AG08396 (cell line): ENCODE measurements at places on chromosomes 7 and 10.

GRCh38 chr7:77649716-77650349 lies 46.4 kb upstream of the RSBN1L start:
- peak; percentile 30 for DNase-seq

- no peak for DNase-seq
These were observed 13.7 kb upstream of the NPTX2 start for GRCh38 chr7:98603399-98603788.

GRCh38 chr10:127919418-127920271 lies 12.7 kb downstream of the PTPRE start:
- peak; percentile 37 for DNase-seq

- DNase-seq, result no peak
These were observed 26.3 kb downstream of the NPTX2 start for GRCh38 chr7:98643236-98643985.

- no peak for DNase-seq
These were observed 309.2 kb downstream of the CAMK1D start for GRCh38 chr10:12658526-12658925.

DNA sequence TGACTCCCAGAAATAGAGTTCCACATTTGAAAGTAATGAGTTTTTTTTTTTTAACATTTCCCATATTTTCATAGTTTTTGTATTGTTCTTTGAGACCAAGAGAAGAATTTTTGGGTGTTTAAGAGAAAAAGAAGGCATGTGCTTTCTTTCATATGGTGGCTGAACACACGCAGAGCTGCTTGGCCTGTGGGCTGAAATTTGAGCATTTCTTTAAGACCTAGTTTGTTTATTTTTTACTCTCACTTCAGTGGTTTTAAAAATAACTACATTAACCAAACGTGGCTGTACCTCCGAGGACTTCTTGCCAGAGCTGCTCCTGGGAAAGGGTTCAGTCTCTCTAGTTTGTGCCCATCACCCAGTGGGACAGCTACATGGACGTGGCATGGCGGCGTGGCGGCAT lies 58.3 kb downstream of the INPP5A start:
- no peak for DNase-seq

GRCh38 chr7:139893999-139894398 lies 64.9 kb downstream of the TBXAS1 start:
- DNase-seq, result no peak

GRCh38 chr10:63252095-63252762 lies 119.1 kb downstream of the NRBF2 start:
- DNase-seq, result no peak

GRCh38 chr7:1979591-1980560 lies 252.9 kb downstream of the MAD1L1 start:
- no peak for DNase-seq

GRCh38 chr7:127252377-127252713 lies 396 bp downstream of the GRM8 start:
- DNase-seq, result no peak

DNA sequence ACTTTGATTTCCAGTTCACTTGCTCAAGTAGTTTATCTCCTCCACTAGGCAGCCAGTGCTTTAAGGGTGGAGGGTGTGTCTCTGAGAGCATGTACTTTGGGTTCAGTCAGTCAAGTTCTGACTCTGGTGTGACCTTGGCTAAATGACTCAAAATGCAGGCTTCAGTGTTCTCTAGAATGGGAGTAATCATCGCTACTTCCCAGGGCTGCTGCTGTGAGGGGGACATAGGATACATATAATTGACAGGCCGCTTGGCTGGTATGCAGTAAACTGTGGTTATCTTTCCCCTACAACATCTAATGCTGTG lies 3.5 kb downstream of the PTPRE start:
- no peak for DNase-seq

- DNase-seq, result peak; percentile 27
These were observed 982 bp downstream of the COBL start for GRCh38 chr7:51315393-51316261.

- DNase-seq, result no peak
These were observed 17.5 kb downstream of the PWWP2B start for GRCh38 chr10:132414402-132415016.

- peak; percentile 71 for DNase-seq
These were observed 97.4 kb downstream of the C10orf105 start for GRCh38 chr10:71622154-71622526.

GRCh38 chr7:158082761-158083160 lies 504.9 kb downstream of the PTPRN2 start:
- DNase-seq, result no peak

- DNase-seq, result no peak
These were observed 196.3 kb downstream of the EBF3 start for GRCh38 chr10:129767751-129768150.

- DNase-seq, result no peak
These were observed 995.4 kb upstream of the LRRN3 start for GRCh38 chr7:110095372-110096052.

GRCh38 chr10:33660329-33660728 lies 325.9 kb upstream of the NRP1 start:
- DNase-seq, result no peak

GRCh38 chr10:97399843-97400545 lies 1.1 kb downstream of the RRP12 start:
- peak; percentile 78 for DNase-seq

- no peak for DNase-seq
These were observed 45.6 kb downstream of the JCAD start for GRCh38 chr10:30013757-30014156.

- no peak for DNase-seq
These were observed 193.8 kb upstream of the WDR11 start for GRCh38 chr10:120657371-120657770.

DNA sequence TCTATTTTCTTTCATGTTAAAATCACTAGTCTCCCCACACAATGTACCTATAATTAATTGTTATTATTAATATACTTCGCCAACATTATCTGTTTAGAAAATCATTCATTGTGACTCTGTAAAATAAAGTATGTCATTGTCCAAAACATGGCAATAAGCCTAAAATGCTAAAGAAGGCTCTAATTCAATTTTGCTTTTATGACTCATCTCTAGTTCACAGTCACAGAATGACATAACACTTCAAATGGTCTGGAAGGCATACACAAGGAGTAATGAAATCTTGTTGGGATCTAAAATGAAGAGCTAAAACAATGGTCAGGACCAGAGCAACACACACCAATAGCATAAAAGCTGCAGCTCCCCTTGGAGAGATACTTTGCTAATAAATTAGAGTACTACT lies 505.8 kb downstream of the GPAM start:
- DNase-seq, result no peak

GRCh38 chr10:107616463-107617410 lies 452.2 kb upstream of the SORCS1 start:
- no peak for DNase-seq

DNA sequence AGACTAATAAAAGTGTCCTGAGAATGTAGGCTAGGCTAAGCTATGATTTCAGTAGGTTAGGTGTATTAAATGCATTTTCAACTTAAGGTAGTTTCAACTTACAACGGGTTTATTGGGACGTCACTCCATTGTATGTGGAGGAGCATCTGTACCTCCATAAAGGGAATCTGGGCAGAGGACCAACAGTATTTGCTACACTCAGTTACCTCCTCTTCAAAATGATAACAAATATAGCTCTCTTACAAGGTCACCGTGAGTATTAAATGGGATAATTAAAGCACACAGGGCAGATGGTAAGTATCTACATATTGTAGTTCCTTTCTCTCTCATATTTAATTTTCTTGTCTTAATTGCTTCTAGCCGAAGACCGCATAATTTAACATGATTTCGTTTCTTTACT lies 59.0 kb upstream of the FGL2 start:
- DNase-seq, result no peak

- peak; percentile 82 for DNase-seq
These were observed 39.5 kb upstream of the INSIG1 start for GRCh38 chr7:155258226-155258560.

- DNase-seq, result no peak
These were observed 311.0 kb downstream of the PTPRN2 start for GRCh38 chr7:158276414-158277218.

DNA sequence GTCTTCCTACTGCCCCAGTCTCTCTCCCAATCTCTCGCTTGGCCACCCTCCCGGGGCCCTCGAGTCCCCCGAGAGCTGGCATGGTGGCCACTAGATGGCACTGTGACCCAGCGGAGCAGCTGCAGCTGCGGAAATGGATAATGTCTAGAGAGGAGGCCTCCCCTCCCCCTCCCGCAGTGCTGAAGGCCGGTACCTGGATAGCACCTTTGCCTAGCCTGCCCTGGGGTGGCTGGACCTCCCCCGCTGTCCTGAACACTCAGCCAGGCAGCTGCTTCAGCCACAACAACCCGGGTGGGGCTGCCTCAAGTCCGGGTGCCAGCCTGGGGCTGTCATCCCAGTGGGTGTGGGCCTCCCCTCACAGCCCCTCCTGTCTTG lies 65.2 kb downstream of the GOLGA7B start:
- DNase-seq, result peak; percentile 83

DNA sequence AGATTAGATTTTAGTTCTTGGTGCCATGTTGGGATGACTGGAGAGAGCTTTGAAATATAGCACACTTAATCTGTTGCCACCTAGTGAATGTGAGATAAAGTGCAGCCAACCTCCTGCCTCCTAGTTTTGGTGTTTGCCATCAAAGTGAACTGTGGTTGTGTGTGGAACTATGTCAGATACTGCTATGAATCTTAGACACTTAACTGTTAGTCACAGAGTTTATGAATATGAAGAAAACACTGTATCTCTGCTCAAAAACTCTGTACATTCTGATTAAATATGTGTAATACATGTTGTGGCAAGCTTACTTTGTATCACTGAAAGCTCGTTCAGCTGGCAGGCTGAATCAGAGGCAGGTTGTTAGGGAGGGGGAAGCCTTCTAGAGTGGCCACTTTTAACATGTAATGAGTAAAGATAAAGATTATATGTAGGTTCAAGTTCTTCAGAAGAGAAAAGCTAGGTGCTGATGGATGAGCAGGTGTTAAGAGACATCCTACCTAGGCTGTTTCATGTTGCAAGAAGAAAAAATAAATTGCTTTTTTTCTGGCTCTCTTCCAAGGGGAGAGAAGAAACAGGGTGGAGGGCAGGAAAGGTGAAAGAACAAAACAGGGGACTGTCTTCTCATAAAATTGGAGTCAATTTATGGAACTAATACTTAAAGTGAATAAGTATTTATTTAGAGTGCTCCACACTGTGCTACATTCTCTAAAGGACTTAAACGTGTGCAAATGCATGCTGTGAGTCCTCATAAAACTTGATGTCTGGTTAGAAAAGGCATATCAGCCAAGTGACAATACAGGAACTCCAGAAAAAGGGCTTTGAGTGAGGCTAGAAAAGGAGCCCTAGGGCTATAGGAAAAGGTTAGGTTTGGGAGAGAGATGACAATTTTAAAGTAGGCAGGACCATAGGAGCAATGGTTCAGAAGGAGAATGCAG lies 14.1 kb upstream of the LAMB1 start:
- peak; percentile 36 for DNase-seq

DNA sequence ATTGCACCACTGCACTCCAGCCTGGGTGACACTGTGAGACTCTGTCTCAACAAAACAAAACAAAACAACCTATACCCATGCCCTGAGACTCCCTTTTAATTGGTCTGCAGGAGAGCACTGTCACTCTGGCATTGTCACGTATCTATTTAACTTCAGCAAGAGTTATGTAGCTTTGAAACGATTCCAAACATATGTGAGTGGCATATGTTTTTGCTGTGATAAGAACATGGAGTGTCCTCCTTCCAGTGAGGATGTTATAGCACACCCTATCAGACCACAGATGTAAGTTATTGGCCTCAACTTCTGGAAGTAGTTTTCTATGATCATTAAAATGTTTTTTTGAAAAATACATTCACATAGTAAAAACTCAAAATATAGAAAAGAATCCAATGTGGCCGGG lies 15.5 kb upstream of the DNAJC12 start:
- DNase-seq, result no peak

- DNase-seq, result no peak
These were observed 740.5 kb downstream of the SORCS1 start for GRCh38 chr10:106424054-106424453.

GRCh38 chr7:51081270-51081890 lies 235.2 kb downstream of the COBL start:
- DNase-seq, result no peak

GRCh38 chr10:133388236-133388972 lies 5.6 kb upstream of the MTG1 start:
- no peak for DNase-seq

DNA sequence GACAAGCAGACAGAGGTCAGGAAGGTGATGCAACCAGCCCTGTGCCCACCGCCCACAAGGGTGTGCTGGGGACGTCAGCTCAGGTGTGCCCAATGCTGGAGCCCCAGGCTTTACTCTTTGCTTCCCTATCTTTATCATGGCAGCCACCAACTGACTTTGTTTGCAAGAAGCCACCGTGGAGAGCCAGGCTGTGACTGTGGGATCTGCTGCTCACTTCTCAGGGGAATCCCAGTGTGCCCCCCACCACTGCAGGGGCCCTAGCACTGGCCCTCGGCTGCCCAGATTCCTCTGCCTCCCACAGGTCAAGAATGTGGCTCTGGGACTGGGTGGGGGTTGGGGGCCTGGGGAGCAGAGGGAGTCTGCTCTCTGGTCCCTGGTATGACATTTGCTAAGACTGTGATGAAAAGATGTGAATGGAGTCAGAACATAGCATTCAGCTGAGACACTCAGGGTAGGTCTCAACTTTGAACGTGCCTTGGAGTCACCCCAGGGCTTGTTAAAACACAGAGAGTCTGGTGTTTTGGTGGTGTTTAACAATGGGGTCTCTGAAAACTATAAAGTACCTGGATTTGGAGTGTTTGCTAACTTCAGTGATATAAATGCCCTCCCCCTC lies 47.3 kb downstream of the ARHGAP22 start:
- DNase-seq, result no peak

DNA sequence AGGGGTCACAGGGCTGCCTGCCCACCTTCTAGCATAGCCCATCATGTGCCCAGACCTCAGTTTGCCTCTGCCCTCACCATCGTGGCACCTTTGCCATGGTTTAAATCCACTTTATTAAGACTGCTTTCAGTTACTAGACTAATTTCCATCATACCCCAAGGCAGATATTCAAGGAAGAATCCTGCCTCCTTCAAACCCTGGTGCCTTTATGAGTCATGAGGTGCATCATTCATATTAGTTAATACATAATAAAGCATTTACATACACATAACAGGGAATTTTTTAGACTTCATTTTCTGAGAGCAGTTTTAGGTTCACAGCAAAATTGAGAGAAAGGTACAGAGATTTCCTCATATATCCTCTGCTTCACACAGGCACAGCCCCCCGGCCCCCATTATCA lies 62.8 kb downstream of the CXCL12 start:
- peak; percentile 33 for DNase-seq

- peak; percentile 18 for DNase-seq
These were observed 100.1 kb upstream of the PTN start for GRCh38 chr7:137443616-137444015.

DNA sequence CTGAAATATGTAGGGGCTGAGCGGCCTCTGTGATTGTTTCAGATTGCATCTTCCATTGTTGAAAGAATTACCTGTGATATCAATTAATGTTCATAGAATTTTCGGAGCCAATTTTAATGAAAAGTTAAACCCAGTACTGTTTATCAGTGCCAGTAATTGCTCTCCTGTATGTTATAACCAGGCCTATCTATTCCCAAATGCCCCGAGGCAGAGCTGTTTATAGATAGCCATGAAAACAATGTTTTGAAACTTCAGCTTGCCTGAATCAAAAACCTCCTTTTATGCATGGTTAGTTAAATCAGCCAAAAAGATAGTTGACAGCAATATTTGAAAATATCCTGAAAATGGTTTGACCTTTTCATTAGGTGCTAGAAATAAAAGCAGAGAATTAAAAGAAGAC lies 50.1 kb upstream of the HDAC9 start:
- DNase-seq, result no peak

GRCh38 chr10:5663692-5664427 lies 2.5 kb downstream of the ASB13 start:
- no peak for DNase-seq
